ENCODE measurements at places on chromosomes 16 and 17.

GRCh38 chr16:6510261-6510660, 822.4 kb upstream of the RBFOX1 start:
- no peak for DNase-seq

GRCh38 chr16:29030086-29030840, 45.4 kb downstream of the LAT start:
- no peak for DNase-seq

GRCh38 chr16:49575346-49576172, 202.0 kb downstream of the C16orf78 start:
- DNase-seq: peak; percentile 79

DNA sequence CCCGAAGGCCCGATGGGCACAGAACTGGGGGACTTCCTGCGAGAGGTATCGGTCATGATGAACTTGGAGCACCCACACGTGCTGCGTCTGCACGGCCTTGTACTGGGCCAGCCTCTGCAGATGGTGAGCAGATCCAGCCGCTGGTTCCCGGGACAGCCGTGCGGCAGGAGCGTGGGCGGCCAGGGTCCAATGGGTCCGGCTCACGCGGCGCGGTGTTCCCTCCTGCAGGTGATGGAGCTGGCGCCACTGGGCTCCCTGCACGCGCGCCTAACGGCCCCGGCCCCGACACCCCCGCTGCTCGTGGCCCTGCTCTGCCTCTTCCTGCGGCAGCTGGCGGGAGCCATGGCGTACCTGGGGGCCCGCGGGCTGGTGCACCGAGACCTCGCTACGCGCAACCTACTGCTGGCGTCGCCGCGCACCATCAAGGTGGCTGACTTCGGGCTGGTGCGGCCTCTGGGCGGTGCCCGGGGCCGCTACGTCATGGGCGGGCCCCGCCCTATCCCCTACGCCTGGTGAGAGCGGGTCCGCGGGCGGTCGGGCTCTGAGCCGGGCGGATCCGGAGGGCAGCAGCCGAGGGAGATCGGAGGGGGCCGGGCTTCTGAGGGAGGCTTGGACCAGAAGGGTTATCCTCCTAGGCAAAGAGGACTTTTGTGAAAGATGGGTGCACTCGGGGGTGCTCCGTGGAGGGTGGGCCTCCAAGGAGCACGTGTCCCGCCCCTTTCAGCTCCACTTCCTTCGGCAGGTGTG, 3.0 kb downstream of the TNK1 start:
- peak; percentile 94 for DNase-seq

GRCh38 chr17:39916918-39917317, 1.5 kb downstream of the GSDMB start:
- DNase-seq: no peak

DNA sequence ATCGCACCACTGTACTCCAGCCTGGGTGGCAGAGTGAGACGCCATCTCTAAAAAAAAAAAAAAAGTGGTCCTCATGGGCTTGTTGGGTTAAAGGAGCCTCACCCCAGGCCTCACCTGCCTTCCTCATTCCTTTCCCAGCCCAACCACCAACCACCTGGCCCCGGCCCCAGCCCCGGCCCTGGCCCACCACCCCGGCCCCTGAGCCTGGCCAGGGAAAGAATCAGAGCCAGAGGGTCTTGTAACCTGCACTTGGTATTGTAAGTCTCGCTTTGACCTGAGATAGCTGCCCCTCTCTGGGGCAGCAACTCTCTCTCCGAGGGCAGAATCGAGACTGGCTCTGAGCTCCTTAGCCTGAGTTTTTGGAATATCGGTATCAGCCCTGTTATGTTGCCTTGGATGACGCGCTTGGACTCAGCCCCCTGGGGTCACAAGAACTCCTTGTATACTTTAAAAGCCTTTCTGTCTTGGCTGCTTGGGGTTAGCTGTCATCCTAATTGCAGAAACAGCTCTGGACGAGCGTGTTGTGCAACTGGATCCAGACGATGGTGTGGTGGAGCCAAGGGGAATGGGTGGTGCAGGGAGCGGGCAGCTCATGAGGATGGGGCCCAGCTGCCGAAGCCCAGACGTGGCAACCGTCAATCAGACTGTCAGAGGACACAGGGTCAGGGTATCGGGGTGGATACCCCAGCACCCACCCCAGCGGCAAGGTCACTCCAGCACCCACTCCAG, 14.6 kb downstream of the SMTNL2 start:
- DNase-seq: no peak

GRCh38 chr17:43803758-43804157, 23.5 kb downstream of the CFAP97D1 start:
- no peak for DNase-seq

GRCh38 chr16:88062341-88063210, 111.3 kb downstream of the BANP start:
- DNase-seq: no peak

GRCh38 chr17:61349350-61349749, 50.3 kb upstream of the TBX2 start:
- DNase-seq: no peak

- peak; percentile 94 for DNase-seq
These were observed 5.6 kb downstream of the CORO6 start for GRCh38 chr17:29617125-29617480.

DNA sequence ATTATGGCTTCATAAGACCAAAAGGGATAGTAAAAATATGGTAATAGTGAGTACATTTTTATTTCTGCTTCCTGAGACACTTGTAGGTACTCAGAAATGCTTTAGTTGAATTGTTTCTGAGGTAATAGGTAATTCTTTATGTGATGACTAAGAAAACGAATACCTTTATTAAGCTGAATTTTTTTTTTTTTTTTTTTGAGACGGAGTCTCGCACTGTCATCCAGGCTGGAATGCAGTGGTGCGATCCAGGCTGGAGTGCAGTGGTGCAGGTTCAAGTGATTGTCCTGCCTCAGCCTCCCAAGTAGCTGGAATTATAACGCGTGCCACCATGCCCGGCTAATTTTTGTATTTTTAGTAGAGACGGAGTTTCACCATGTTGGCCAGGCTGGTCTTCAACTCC, 1.9 kb downstream of the RAD51C start:
- DNase-seq: no peak

DNA sequence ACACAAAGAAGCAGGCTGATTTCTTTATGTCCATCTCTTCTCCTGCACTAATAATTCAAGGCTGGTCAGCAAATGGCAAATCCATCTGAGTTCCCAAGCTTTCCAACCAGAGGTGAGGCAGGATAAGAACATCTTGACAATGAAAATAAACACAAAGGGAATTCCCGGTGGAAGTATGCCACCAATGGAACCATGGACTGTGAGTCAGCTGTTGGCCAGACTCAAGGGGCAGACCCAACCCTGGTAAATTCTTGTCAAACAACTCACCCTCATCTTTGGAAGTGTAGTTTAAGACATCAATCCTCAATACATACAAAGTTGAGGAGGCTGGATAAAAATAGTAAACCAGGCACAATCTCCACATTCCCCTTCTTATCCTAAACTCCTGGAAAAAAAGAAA, 74.3 kb upstream of the CES5A start:
- DNase-seq: no peak

DNA sequence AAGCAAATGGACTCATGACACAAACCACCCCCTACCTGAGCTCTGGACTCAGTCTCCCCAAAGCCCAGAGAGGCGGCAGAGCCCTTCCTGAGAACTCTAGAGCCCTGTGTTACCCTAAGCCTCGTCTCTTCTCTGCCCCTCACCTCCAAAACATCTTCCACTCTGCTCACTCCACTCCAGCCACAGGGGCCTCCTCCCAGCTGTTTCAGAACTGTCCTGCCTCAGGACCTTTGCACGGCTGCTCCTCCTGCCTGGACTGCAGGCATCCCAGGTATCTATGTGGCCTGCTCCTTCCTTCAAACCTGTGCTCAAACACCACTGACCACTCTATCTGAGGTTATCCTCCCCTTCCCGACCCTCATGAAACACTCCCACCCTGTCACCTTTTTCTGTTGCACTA, 12.9 kb upstream of the LITAF start:
- DNase-seq: no peak

DNA sequence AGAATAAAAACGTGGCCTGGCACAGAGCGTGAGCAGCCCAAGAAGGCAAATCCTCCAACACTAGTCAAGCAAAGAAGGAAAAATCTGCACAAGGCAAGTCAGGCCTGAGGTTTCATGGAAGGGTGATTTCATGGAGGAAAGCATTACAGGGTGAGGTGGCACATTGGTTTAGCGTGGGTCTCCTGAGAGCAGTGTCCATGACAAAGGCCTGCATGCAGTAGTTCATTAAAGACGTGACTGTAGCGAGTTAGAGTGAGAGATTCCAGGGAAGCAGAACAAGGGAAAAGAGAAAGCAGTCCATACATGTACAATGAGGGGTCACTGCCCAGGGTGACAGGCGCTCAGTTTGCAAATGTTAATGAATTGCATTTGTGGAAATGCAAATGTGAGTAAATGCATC, 285.0 kb upstream of the ERCC4 start:
- DNase-seq: no peak

DNA sequence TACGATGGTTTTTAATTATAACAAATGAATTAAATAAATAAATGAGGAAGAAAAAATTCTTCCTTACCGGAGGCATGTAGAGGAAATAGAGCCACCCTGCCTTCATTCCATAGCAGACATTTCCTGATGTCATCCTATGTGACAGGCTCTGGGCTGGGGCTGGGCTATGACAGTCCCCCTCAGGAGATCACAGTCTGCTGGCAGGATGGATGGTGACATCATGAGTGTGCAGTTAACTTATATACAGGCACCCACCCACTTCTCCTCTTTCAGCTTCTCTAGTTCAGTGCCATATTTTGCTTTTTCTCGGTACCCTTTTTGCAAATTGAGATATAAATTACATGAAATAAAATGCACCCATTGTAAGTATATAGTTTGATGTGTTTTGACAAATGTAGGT, 6.4 kb upstream of the CMTM3 start:
- DNase-seq: no peak

All from GM13977 (cell line).